Dermis microvascular lymphatic vessel endothelial cell (primary cell): ENCODE measurements at places on chromosomes 5 and 9.

- peak; percentile 61 for DNase-seq
Measured at GRCh38 chr5:128201065-128201926, 117.7 kb downstream of the SLC12A2 start.

DNA sequence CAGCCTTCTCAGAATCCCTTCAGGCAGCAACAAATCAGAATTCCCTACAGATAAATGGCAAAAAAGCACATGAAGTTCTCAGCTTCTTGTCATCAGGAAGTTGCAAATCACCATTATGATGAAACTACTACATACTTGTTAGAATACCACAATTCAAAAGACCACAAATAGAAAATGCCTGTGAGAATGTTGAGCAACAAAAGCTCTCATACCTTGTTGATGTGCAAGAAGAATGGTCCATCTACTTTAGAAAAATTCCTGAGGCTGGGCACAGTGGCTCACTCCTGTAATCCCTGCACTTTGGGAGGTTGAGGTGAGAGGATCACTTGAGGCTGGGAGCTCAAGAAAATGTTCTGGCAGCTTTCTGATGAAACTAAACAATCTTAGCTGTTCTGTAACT is 278.1 kb downstream of the ICE1 start:
- DNase-seq, result no peak

DNA sequence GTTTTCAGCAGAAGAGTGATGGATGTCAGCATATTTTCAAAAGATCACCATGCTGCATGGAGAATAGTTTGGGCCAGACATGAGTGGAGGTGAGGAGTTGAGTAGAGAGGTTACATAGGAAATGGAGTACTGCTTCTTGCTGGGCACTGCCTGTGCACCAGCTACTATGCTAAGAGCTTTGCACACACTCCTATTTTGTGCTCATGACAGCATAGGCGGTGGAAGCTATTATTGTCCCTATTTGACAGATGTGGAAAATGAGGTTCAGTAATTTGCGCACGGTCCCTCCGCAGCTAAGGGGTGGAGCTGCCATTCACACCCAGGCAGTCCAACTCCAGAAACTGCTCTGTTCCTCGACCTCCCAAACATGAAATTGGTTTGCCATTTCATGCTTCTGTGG is 67.8 kb downstream of the ENTREP1 start:
- DNase-seq, result no peak

DNA sequence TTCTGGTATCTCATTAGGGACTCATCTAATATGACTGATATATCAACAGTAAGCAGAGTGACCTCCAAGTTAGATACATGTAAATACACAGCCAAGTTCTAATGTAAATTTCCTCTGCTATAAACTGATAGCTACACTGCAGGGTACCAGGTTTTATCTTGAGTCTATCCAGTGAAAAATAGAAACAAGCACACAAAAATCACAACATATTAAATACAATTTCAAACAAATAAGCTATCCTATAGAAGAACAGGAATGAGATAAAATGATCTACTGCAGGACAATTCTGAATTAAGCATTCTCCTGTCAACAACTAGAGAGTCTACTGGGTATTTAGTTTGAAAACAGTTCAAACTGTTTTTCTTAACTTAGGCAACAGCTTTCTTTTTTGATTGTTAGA is 42.7 kb downstream of the NR3C1 start:
- no peak for DNase-seq

DNA sequence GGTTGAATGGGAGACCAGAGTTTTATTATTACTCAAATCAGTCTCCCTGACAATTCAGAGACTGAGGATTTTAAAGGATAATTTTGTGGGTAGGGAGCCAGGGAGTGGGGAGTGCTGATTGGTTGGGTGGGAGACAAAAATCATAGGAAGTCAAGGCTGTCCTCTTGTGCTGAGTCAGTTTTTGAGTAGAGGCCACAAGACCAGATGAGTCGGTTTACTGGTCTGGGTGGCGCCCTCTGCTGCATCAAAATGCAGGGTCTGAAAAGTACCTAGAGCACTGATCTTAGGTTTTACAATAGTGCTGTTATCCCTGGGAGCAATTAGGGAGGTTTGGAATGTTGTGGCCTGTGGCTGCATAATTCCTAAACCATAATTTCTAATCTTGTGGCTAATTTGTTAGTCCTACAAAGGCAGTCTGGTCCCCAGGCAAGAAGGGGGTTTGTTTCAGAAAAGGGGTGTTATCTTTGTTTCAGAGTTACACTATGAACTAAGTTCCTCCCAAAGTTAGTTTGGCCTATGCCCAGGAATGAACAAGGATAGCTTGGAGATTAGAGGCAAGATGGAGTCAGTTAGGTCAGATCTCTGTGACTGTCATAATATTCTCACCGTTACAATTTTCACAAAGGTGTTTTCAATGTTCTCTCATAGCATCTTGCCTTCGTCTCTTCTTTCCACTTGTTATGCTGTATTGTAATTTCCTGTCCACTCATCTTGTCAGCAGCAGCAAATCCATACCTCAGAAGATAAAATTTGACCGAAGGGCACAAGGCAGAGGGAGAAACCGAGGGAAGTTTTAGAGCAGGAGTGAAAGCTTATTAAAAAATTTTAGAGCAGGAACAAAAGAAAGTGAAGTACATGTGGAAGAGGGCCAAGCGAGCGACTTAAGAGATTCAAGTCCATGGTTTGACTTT is 59.2 kb upstream of the CLINT1 start:
- peak; percentile 74 for DNase-seq

- no peak for DNase-seq
Measured at GRCh38 chr5:166270712-166271111, 2020.7 kb upstream of the WWC1 start.

GRCh38 chr5:113447498-113448050 is 12.8 kb upstream of the TSSK1B start:
- DNase-seq, result peak; percentile 10

DNA sequence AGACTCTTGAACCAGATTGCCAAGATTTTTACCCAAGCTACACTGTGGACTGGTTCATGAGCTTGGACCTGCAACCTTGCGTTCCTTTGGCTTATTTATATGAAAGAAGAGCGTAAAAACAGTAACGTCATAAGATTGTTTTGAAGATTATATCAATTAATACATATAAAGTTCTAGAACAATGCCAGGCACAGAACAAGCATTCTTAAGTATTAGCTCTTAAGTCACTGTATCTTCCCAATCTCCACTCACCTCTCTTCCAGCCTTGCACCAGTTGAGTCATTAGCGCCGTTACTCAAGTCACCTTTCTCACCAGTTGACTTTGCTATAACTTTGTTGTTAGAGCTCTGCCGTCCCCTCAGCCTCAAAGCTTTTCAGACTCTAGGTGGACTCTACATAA is 415.7 kb downstream of the PLK2 start:
- no peak for DNase-seq

DNA sequence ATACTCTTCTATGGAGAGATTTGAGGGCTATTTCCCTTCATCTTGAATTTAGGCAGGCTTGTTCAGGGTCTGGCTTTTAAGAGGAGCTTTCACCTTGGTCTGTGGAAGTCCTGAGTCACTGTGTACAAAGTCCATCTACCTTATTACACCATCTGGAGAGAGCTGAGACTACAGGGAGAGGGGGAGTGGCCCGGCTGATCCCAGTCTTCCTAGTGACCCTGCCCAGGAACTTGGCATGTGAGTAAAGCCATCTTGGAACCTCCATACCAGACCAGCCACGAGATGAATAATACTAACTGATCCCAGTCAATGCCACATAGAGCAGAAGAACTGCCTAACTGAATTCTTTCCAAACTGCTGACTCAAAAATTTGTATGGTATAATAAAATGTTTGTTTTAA is 8.4 kb upstream of the IL6ST start:
- no peak for DNase-seq

- DNase-seq, result no peak
Measured at GRCh38 chr9:10173561-10173960, 439.2 kb downstream of the PTPRD start.

GRCh38 chr5:127031863-127032232 is 1.5 kb upstream of the MARCHF3 start:
- no peak for DNase-seq

- no peak for DNase-seq
Measured at GRCh38 chr5:102294886-102295395, 1.1 kb downstream of the SLCO4C1 start.

DNA sequence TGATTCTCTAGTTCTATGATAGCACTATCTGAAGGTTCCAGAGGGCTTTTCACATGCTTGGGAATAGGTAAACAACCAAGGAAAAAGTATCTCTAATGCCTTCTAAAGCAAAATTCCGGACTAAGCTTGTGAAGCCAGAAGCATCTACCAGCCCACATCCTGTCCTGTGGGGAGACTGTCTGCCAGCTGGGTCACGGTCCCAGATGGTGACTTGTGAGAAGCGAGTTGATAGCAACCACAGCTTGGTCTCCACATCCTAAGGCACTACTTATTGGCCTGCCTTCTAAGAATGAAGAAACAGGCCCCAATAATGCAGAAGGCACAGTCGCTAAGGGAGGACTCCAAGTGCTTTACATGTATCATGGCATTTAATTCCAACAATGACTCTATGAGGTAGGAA is 184.1 kb upstream of the ADRA1B start:
- no peak for DNase-seq

DNA sequence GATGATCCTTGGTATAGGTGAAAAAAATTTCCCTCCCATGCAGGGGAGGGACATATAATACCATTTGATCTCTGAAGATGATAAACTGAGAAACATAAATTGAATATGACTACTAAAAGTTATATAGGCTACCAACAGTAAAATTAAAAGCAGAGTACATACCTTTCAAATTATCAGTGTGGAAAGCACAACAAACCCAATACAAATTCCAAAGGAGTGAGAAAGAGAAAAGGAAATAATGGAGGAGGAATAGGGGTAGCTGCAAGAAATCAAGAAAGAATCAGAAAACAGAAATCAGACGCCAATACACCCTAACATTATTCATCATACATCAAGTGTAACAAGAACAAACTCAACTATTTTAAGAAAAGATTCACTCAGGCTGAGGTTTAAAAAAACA is 17.7 kb downstream of the GNAQ start:
- DNase-seq, result no peak

GRCh38 chr5:140497897-140498296 is 49.6 kb upstream of the EIF4EBP3 start:
- DNase-seq, result no peak

- DNase-seq, result no peak
Measured at GRCh38 chr5:173509060-173509459, 107.4 kb downstream of the BOD1 start.

GRCh38 chr5:56360816-56361215 is 127.7 kb upstream of the ANKRD55 start:
- no peak for DNase-seq

DNA sequence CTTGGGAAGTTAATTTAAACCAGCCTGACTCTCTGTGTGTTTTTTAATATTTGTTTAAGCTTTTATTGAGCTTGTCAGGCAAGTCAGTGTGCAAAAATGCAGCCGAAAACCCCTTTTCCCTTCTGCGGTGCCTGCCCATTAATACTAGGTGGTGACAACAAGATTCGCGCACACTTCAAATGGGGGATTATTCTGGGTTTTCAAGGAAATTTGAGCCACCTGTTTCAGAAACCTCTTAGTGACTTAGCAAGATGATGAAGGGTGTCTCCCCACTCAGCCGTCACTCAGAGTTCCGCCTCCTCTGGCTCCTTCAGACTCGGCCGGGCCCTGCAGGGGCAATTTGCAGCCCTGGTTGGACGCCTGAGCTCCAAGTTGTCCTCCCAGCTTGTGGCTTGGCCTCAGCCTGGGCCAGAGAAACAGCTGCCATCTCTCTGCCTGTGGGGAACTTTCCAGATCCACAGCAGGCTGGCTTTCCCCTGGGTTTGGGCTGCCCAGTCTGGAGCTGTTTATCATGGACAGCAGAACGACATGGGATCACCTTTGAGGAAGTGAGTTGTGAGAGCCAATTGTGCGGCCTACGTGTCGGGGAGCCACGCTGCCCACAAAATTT is 75.9 kb downstream of the SPRY4 start:
- DNase-seq, result no peak

DNA sequence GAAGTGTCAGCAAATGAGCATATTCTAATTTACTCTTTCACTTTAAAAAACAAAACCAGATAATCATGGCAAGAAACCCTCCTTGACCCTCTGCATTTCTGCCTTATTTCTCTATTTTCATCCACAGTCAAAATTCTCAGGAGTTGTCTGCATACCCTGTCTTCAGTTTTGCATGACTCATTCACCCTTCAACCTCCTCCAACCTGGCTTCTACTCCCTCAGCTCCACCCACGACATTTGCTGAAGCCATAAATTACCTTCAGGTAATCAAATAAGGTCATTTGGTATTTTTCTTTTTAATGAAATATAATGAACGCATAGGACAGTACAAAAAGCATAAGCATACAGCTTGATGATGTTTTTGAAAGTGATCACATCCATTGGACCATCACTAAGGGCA is 27.8 kb upstream of the SH3GL2 start:
- no peak for DNase-seq

GRCh38 chr5:141485321-141486055 is 658 bp downstream of the PCDHGC4 start:
- DNase-seq, result peak; percentile 12

GRCh38 chr9:78031893-78032729 is 500 bp upstream of the GNAQ start:
- DNase-seq, result peak; percentile 97

- no peak for DNase-seq
Measured at GRCh38 chr9:117616431-117616831, 87.8 kb upstream of the TLR4 start.

- no peak for DNase-seq
Measured at GRCh38 chr5:137441476-137441875, 57.6 kb downstream of the SPOCK1 start.

DNA sequence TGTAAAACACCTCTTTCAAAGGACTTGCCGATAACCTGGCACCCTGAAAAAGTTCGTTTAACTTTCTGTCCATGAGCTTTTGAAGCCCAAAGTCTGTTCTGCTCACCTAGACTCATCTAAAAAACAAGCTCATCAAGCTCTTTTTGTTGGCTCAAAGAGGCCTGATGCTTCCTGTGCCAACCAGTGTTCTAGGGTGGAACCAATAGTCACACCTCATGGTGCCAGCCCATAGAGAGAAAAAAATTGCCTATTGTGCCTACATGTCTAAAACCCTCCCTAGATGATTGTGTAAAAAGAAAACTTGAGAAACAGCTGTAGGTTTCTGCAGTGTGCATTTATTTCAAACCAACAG is 4.7 kb downstream of the SH3RF2 start:
- no peak for DNase-seq

DNA sequence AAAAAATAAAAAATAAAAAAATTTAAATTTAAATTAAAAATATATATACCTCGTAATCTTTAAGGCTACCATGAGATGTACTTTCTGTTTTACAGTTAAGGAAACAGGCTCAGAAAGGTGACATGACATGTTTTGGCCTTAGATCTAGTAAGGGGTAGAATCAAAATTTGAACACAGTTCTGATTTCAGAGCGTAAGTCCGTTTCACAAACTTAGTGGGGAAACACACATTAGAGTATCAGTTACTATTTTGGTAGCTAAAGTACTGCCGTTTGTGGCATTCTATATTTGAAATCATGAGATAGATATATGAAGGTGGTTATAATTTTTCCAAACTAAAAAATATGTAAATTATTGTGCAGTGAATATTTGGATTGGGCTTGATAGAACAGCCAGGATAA is 186.2 kb downstream of the DENND1A start:
- DNase-seq, result no peak

GRCh38 chr5:36279054-36279698 is 22.5 kb downstream of the RANBP3L start:
- no peak for DNase-seq
